ENCODE measurements at places on chromosomes 4 and X.

DNA sequence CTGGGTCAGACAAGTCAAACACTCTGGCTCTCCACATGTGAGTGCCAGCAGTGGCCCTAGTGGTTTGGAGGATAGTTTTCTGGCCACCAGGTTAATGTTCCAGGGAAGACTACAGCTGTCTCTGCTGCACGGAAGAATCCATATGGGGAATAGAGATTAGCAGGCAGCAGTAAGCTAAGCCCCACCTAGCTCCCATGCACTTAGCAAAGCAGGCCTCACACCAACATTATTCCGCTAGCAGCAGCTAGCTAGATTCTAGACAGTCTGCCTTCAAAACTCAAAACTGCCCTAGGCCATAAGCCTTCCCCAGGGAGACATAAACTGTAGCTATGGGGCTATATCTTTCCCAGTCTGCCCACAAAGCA, 203.4 kb downstream of the CHIC1 start:
- DNase-seq: no peak

- DNase-seq: no peak
Measured at GRCh38 chrX:9278475-9279233, 186.2 kb upstream of the TBL1X start.

DNA sequence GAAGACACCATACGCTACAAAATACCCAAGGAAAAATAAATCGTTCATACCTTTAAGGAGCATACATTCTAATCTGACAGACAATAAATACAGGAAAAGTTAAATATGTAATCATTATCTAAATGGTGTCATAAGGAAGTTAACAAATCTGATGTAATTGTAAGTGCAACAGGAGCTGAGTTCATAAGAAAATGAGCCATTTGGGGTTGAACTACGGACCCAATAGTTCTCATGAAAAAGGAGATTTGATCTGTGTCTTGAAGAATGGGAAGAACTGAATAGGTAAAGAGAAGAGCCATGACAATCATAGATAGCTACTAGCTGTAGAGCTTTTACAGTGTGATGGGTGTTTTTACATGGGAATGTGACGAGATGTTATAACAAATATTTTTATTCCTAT, 175.6 kb downstream of the ANKRD50 start:
- no peak for DNase-seq

GRCh38 chr4:8647626-8648025, 55.1 kb downstream of the CPZ start:
- DNase-seq: no peak

DNA sequence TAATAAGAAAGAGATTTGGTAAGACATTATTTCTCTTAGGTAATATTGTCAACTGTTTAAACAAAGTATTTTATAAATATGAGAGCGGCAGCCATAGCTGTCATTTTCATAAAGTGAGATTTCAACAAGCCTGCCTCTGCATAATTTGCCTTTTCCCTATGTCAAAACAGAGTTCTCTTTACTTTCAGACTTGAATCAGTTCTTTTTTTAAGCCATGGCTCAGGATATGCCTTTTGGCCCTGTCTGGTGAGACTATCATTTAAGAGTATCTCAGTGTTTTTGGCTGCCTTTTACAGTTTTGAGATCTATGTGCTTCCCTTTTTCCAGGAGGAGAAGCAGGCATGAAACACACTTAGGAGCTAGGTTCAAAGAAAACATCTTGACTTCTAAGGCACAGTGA, 7.5 kb upstream of the GUCY1A1 start:
- DNase-seq: no peak

DNA sequence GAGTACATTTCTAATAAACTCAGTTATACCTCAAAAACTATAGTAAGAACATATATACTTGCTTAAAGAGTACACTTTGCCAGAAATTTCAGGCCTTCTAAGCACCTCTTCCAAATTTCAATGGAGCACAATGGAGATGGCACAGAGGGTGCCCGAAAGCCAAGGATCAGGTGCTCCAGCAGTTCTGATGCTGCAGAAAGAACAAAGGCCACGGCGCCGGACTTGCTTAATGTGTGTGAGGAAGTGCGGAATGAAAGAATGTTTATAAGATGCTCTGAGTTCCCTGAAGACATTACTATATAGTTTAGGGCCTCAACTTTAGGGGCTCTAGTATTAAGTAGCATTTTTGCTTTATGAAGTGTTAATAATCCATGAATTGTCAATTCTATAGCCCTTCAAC, 44.3 kb downstream of the GASK1B start:
- DNase-seq: no peak

GRCh38 chr4:41991916-41992767, 1.8 kb downstream of the SLC30A9 start:
- no peak for DNase-seq

DNA sequence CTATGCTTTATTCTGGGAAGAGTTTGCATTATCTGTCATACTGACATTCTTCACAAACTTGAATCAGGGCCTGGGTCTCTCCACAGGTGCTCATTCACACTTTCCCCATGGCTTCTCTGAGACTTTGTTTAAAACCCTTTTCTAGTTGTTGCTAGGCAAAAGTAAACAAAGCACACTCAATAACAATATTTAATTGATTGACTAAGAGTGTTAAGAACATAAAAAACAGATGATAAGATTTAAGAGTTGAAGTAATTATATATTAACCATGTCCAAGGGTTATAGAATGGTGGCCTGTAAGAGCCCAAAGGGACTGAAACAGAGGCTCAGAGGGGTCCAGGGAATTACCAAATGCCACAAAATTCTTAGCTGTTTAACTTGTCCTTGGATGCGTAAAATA, 7.1 kb downstream of the MAOA start:
- no peak for DNase-seq

GRCh38 chr4:174358410-174358809, 74.7 kb downstream of the CEP44 start:
- DNase-seq: no peak

DNA sequence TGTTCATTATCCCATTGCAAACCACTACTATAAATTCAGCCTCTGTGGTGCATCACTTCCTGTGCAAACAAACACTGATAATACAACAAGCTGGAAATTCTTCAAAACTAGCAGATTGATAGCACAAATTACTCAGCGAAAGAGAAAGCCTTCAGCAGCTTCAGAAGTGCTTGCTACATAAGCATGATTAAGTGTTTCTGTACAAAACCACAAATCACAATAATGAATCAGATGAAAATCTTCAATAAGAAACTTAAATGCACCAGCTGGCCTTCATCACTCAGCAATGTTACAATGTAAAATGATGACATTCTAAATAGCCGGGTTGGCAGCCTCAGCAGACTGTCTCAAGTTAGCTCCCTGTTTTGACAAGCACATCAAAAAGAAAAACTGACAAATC, 262.2 kb downstream of the SPOCK3 start:
- DNase-seq: no peak

DNA sequence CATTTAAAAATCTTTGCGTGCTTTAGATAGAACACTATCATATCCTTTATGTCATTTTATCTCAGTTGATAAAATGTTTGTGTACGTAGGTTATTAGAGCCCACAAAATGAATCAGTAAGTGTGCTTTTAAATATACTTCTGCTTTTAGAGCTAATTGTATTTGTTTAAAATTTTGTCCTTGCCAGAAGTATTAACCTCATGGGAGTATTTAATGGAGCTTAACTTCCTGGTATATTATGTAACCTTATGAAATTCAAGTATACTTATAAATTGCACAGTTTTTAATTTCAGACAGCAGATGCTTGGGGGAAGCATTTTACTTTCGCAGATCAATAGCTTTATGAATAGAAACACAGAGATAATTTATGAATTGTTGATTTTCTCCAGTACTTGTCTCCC, 90.2 kb downstream of the DIPK2B start:
- no peak for DNase-seq

GRCh38 chr4:156825074-156825473, 146.5 kb downstream of the PDGFC start:
- DNase-seq: no peak

- no peak for DNase-seq
Measured at GRCh38 chrX:7191681-7192110, 43.7 kb upstream of the PUDP start.

GRCh38 chr4:148481636-148482035, 39.4 kb upstream of the NR3C2 start:
- no peak for DNase-seq

GRCh38 chrX:26762253-26762652, 546.3 kb downstream of the MAGEB5 start:
- no peak for DNase-seq

- no peak for DNase-seq
Measured at GRCh38 chr4:126850286-126850685, 782.5 kb upstream of the INTU start.

DNA sequence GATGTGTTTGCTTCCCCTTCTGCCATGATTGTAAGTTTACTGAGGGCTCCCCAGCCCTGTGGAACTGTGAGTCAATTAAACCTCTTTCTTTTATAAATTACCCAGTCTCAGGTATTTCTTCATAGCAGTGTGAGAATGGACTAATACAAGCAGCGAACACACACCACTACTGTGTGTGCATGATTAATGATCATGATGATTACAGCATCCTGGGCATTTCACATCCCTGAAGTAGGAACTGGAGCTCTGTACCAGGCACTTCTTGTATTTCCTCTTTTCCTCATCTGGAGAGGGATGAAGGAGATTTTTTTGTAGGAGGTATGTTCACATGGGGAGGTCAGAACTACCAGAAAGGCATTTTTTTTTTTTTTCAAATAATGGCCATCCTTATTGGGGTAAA, 60.8 kb downstream of the PPM1K start:
- DNase-seq: peak; percentile 79

GRCh38 chr4:42558156-42558555, 98.7 kb downstream of the ATP8A1 start:
- no peak for DNase-seq

DNA sequence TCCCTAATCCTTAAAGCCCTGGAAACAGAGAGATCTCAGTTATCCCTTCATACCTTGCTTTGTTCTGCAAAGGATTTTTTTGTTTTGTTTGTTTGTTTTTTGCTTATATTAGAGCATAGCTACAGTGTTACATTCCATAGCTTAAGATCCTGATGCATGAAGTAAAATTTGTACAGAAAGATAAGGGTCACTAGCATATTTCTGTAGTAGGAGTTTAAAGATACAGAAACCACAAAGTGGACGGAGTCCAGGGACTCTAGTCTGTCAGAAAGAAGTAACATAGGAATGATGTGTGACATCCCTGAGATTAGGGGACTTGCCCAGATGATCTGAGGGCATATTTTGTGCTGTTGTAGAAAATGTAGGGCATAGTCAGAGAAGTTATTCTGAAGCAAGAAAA, 151.9 kb upstream of the PLAC1 start:
- DNase-seq: no peak

DNA sequence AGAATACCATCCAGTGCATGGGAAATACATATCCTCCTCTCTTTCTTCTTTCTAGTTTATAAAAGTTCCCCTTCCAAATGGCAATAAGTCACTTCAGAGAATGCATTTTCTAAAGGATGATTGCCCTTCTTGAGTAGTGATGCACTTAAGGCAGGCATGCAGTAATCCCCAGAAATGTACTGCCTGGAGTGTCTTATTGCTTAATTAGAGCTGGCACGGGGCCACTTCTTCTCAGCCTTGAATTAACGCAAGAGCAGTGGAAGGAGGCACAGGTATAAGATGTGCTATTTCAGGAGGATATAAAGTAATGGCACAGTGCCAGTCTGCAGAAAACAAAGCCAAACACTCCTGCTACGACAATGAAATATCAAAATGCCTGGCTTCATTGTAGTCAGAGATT, 371.4 kb upstream of the FAM241A start:
- DNase-seq: no peak

DNA sequence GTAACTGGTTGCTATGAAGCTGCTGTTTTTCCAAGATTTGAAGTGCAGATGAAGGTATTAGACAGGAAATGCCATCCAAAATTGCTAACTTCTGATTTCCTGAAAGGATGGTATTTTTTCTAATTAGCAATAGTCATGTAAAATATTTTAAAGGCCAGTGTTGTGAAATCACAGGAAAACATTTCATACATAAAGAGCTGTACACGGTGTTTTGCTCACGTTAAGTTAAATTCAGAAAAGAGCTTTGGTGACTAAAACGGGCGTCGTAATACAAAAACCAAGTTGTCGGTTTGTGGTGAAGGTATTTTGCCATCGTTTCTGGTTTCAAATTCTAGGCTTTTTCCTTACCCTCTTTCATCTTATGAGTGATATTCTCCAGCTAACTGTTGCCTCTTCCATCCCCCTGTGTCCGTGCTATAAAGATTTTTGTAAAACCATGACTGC, 39.8 kb downstream of the AFF1 start:
- DNase-seq: no peak

DNA sequence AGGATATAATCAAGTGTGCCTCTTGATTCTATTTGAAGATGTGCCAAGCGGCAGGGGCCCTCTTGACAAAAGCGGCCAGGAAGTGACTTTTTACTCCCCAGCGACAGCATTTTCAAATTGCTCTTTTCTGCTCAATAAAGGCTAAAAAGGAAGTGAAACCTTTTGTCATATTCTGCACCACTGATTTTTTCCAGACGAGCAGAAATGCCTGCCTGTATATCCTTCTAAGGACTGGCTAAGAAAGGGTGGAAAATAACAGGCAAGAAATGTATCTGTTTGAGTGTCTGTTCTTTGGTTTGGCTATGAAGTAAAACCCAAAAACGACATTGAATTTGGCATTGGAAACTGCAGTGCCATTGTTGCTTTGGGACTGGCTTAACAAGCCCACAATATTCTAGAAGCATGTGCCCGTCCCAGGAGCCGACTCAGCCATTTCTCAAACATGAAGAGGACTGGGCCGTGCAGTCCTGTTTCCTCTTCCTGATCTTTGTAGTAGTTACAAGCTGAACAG, 25.4 kb downstream of the TMSB4X start:
- peak; percentile 57 for DNase-seq

DNA sequence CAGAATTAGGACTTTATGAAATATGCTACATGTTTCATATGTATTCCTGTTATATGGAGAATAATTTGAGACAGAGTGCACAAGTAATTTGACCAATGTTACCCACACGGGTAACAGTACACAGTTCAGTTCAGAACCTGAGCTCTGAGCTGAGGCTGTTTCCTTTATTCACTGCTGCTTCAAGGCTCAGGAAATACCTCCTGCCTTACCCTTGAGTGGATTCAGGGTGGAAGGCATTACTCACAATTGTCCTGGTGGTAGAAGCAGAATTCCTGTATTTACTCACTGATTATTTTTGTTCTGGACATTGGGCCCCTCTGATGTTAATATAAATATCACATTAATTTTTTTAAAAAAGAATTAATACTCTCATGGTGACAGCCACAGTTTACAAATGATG, 73.5 kb upstream of the CAMK2D start:
- no peak for DNase-seq
